ENCODE measurements at places on chromosomes 1 and 21. TPM values are rescaled to one million over a fixed set of nuclear protein-coding genes. Genes with fewer than 3 reads are reported as not detected.

Gene PGBD2
- total RNA-seq: 5.7 TPM

Gene RHCE
- total RNA-seq: 0.22 TPM

Gene KPRP
- total RNA-seq: not detected

Gene LRRC3
- total RNA-seq: 2.9 TPM

Gene KRTAP7-1
- total RNA-seq: not detected

Measured in T-helper 1 cell treated with Interleukin-12 subunit alpha and Interleukin-12 subunit beta and Interleukin-4 antibody, amounts not matched to agents 30 ng/mL and 1 ng/mL, for 36 hours (primary cell).